ENCODE measurements at places on chromosomes 16 and 17.

DNA sequence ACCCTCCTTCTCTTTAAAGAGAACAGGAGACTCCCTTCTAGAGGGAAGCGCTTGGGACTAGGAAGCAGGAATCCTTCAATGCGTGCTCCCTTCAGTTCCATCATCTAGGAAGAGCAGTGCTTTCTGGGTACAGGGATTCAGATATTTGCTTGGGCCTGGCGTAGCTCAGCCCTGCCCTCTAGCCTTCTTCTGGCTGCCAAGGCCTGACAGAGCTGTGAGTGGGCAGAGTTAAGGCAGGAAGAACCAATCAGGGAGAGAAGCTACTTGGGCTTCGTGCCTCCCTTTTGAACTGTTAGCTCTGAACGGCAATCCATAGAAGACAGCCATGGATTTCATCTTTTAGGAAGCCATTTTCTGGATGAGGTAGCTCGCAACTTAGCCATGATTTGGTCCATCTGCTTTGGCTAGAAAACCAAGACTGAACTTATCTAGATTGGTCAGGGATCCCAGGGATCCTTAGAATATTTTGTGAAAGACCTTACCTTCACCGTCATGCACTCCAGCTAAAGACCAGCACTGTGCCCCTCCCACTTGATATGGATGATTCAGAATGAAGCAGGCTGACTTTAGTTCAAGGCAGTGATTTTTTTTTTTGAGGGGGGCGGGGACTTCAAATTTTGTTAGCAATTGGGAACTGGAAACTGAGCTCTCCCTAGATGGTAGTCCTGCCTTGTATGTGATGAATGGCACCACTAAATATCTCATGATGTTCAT is 2.5 kb upstream of the CORO6 start:
- no peak for DNase-seq

DNA sequence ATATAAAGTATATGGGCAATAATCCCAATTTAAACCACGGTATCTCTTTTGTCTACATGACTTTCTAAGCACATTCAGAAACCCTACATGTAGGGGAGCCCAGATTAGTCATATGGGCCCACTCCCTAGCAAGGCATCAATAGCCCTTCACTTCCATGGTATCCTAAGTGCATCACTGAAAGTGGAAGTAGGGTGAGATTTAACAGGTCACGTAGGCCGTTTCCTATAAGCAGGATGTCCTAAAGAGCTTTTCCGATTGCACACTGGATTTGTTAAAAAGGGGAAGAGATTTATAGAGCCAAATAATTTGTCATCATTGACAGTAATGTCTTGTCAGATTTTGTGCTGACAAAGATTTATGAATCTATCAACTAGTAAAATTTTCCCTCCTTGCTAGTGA is 39.0 kb downstream of the CA4 start:
- no peak for DNase-seq

- no peak for DNase-seq
These were observed 32.8 kb downstream of the DRC3 start for GRCh38 chr17:18005496-18005895.

GRCh38 chr16:19662351-19662750 is 55.7 kb downstream of the KNOP1 start:
- DNase-seq: no peak

- DNase-seq: no peak
These were observed 26.1 kb downstream of the CDR2 start for GRCh38 chr16:22348291-22348690.

DNA sequence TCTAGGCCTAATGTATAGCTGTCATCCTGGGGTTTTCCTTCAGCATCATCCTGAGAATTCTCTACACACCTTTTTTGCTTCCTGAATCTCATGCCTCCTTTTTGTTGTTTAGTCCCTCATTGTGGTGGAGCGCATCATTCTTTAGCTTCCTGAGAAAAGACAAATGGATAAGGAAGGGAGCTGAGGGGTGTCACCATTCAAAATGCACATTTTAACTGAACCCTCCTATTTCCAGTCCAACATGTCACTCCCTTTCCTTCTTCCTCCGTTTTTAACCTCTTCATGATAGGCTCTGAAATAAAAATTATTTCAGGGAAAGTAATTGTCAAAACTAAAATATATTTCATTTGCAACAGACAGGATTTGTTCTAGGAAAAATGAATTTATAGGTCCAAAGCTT is 39.7 kb upstream of the GNAO1 start:
- no peak for DNase-seq

DNA sequence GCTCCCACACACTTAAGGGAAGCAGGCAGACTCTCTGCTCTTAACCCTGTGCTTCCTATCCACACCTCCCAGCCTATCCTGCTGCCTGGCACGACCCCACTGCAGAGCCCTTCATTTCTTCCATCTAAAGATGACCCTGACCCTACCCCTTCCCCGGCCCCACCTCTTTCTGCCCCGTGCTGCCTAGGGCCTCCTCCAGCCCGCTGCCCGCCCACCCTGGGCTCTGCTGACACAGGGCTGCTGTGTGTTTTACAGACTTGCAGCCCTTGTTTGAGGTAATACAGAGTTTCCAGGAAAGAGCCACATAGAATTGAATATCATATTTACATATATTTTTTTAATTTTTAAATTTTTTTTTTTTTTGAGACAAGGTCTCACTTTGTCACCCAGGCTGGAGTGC is 42.0 kb downstream of the MEOX1 start:
- no peak for DNase-seq

DNA sequence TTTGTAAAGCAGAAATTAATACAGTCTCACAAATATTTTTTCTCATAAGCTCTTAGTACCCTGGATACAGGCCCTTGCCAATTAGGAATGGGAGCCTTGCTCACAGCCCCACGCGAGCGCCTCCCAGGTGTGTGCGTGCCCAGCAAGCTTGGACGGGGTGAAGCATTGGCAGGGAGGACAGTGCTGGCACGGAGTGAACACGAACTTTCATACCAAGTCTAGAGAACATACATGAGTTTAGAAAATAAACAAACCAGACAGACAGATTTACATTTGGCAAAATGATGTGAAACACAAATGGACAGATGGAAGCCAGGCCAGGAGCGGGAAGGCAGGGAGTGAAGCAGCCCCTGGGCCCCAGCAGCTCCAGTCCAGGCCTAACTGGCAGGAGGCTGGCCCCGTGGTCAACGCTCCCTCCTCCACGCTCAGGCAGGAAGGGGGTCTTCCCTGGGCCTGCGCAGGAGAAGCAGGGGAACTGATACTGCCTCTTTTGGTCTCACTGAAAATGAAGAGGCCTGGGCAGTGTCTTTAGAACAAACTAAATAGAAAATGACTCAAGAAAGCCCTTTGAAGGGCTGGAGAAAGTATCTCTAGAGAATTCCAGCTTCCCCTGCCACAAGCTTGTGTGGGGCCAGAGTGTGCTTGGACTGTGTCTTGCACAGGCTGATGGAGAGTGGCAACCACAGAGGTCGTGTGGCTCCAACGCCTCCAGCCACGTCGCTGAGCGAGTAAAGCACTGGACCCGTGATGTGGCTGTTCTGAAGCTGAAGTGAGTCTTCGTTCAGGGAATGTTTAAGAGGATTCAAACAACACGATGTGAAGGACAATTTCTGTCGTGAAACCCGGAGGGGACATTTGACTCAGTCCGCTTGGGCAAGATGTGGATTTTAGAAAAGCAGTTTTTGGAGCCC is 9.9 kb upstream of the FOXJ1 start:
- DNase-seq: no peak

- no peak for DNase-seq
These were observed 286.5 kb downstream of the HS3ST4 start for GRCh38 chr16:25978218-25978617.

- no peak for DNase-seq
These were observed 130.8 kb upstream of the EEF2KMT start for GRCh38 chr16:5228369-5228768.

DNA sequence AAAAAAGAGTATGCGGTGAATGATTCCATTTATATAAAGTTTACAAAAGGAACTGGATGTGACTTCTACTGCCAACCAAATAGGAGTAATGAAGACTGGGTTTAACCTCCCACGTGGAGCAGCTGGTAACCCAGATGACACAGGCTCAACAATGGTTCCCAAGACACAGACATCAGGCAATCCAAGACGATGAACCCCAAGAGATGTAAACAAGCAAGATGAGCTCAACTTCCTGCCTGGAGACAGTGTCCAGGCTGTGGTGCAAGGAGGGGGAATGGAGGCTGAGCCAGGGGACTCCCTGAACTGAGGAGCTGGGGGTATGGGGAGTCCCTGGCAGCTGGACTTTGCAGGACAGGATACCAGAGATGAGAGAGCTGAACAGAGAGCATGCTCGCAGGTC is 104.7 kb downstream of the LITAF start:
- no peak for DNase-seq

DNA sequence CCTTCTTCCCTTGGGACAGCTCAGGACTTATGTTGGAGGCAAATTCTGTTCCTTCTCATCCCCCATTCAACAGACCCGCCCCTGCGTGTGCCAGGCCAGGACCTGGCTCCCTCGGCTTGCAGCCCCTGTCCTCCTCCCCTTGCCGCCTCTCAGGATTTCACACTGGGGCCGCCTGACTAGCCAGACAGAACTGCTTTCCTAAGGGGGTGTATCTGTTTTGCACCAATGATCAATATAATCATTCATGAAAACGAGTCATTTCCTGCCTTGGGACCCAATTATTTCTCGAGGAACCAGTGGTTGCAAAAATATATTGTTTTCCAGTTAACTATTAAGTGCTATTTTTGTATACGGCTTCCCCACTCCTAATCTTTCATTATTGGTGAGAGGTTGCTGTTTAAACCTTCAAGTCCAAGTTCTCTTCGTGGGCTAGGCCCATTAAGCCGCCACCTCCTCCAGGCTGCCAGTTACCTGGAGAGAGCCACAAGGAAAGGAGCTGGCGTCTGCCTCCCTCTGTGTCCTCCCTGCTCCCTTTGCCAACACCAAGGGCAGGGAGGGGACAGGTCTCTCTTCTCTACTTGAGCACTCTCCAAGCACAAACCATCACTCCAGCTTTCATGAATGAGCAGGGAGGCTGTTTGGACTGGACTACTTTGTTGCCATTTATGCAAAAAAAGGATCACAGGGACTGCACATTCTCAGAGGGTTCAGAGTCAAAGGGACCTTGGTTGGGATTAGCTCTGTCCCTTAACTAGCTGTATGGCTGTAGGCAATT is 8.9 kb downstream of the DCAKD start:
- no peak for DNase-seq

GRCh38 chr17:33028778-33029177 is 37.1 kb downstream of the SPACA3 start:
- DNase-seq: no peak

- DNase-seq: no peak
These were observed 80.3 kb upstream of the PSMD7 start for GRCh38 chr16:74216319-74216718.

DNA sequence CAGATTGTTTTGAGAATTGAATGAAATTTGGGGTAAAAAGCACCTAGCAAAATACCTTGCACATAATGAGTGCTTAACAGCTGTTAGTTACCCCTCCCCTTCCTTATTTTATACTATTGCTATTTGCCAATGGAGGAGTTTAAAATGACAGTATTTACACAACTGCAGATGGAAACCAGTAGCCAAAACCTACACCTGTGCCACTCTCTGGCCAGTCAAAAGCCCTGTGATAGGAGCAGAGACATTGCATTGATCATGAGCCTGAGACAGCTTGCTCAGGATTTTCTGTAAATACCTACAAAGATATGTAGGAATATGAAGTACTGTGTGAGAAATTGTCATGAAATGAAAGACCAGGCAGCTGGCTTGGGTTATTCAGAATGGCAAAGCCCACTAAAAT is 115.3 kb upstream of the HLF start:
- no peak for DNase-seq

DNA sequence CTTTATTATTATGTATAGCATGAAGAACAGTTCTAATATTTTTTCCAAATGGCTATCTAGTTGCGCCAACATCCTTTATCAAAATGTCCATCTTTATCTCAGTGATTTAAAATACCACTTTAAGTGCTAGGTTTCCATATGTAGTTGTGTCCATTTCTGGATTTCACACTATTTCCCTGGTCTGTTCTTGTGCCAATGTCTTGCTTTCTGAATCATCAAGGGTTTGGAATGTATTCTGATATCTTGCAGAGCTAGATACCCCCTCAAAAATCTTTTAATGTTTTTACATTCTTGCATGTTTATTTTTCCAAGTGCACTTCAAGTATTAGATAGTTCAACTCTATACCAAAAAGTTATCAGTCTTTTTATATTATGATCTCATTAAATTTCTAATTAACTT is 14.3 kb downstream of the MBTD1 start:
- no peak for DNase-seq

- DNase-seq: no peak
These were observed 54.0 kb downstream of the TMEM132E start for GRCh38 chr17:34633351-34633750.

- no peak for DNase-seq
These were observed 6.5 kb upstream of the RBFOX3 start for GRCh38 chr17:79617304-79617703.

GRCh38 chr17:45136846-45137560 is 1.5 kb downstream of the ACBD4 start:
- no peak for DNase-seq

- DNase-seq: no peak
These were observed 120.5 kb downstream of the CCT6B start for GRCh38 chr17:34840750-34841149.

- DNase-seq: no peak
These were observed 550.0 kb upstream of the SALL1 start for GRCh38 chr16:51701025-51701424.
